ENCODE measurements at places on chromosomes 2 and 18.

DNA sequence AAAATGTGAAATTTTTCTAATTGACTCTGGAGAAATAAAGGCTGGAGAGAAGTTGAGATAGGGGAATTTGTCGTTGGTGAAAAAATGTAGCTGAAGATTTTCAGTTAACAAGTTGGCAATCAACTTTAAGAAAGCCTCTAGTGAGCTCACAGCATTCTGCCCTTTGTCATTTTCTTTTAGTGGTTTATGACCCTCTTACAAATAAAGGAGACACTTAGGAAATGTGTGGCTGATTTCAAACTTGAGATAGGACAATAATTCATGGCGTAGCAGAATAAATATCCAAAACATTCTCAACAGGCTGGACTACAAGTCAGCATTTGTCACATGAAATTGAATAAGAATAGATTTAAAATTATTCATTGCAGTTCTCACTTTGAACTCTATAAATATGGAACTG lies 412.5 kb upstream of the SPHKAP start:
- DNase-seq = no peak

- DNase-seq = no peak
Measured at GRCh38 chr2:241795021-241795999, 13.7 kb upstream of the NEU4 start.

DNA sequence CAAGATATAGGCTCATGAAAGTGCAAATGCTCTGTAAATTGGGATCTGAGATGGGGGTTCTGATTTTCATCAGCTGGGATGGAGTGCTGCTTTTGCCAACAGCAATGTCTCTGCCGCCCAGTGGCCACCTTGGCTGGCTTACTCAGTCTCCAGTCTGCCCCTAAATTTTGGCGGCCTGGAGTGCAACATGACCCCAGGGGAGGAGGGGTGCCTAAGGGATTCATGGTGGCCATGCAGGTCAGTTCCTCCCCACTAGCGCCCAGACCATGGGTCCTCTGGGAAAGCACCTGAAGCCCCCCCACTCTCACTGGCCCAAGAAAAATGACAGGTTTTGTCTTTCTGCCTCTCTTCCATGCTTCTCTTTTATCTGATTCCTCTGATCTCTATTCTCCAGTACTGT lies 45.0 kb downstream of the SLC4A3 start:
- DNase-seq = no peak

GRCh38 chr2:234570476-234570875 lies 73.6 kb upstream of the ARL4C start:
- no peak for DNase-seq

DNA sequence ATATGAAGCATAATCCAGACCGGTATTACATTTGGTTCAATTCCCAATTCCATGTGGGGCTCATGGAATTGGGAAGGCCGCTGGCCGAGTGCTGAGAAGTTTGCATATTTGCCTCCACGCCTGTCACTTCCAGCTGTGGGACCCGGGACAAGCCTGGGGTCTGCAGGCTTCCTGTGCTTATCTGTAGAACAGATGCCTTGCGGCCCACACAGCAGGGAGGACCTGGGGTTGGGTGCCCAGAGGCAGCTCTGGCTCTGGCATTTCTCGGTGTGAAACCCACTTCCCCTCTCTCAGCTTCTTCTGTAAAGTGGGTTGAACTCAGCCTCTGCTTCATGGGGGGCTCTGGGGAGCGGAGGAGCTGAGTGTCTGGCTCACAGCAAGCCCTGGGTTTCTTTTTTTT lies 97.9 kb downstream of the SH3BP4 start:
- DNase-seq = no peak

DNA sequence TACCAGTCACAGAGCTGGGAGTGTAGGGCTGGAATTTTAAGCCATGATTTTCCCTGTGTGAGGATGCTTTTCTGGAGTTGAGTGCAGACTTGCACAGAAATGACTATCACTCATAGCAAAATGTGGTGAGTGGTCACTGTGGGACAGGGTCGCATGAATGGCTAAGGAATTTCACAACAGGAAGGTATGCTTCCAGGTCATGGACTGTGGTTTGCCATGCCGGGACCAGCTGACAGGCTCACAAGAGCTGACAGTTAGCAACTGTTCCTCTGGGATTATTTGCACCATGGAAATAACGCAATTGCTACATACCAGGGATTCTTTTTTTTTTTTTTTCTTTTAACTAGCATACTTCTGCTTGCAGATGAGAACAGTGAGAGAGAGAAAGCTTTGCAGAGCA lies 3.8 kb upstream of the UXS1 start:
- DNase-seq = no peak

DNA sequence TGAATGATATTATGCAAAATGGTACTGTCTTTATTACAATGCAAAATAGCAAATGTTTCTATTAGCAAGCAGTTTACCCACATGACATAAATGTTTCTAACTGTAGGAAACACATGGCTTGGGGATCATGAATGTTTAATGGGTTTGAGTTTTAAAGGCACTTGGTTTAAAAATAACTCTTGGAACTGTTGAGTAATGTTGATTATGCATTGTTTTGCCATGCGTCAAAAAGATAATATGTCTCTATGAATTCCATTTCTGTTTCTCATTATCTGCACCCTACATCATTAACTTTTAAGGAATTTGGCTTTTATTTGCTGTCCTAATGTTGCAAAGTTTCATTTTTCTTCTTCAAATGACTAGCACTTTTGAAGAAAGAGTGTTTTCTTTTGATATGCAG lies 1355.5 kb downstream of the SUCLG1 start:
- no peak for DNase-seq

DNA sequence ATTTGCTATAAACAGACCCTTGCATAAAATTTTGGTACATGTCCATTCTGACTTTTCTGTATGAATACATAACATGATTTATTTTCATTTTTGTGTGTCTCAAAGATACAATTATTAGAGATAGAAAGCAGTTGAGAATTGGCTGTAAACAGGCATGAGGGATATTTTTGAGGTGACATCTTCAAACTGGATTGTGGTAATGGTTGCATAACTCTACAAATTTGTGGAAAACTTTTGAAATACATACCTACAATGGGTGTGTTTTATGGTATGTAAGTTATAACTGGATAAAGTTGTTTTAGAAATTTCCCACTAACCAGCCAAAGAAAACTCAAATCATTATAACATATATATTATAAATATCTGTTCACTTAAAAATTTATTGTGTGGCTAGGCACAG lies 39.6 kb downstream of the GREB1L start:
- DNase-seq = no peak

DNA sequence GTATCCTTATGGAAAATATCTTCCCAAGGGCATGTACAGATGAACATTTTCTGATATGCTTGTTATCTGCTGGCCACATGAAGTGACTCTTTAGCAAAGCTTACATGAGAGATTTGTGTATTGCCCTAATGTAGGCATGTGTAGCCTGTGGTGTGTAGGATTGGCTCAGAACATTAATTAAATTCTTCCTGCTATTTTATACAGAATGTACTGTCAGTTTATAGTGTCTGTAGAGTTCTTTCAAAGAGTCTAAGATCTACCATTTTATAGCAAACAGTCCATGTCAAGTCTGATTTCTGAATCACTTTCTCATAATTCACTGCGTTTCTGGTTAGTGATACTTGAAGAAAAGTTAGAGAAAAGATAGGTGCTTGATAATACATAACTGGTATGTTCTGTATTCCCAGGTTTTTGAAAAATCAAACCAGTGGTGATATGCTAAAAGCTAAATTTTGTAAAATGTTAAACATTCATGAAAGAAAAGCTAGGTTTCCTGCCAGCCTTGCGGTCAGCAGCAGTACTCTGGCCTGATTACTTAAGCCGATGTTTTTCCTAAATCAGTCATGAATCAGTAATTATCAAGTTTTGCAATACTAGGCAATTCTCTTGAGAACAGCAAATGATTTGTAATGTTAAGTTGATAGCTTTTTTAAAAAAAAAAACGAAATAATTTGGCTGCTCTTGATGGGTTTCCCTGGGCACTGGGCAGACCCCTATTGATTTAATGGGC lies 30.9 kb upstream of the EFEMP1 start:
- no peak for DNase-seq

- no peak for DNase-seq
Measured at GRCh38 chr18:49101236-49101635, 150.5 kb upstream of the SMAD7 start.

GRCh38 chr2:149028377-149028776 lies 10.1 kb upstream of the LYPD6B start:
- DNase-seq = no peak

GRCh38 chr2:1723397-1724042 lies 20.8 kb downstream of the PXDN start:
- no peak for DNase-seq
